ENCODE measurements at places on chromosomes 7 and 10.
A peak's percentile ranks its signal among the peaks of the same experiment; 100 is the strongest.

- no peak for DNase-seq
Measured at GRCh38 chr10:79407811-79408795, 37.3 kb downstream of the ZCCHC24 start.

- DNase-seq = no peak
Measured at GRCh38 chr7:64463636-64464375, 99.1 kb downstream of the ZNF680 start.

DNA sequence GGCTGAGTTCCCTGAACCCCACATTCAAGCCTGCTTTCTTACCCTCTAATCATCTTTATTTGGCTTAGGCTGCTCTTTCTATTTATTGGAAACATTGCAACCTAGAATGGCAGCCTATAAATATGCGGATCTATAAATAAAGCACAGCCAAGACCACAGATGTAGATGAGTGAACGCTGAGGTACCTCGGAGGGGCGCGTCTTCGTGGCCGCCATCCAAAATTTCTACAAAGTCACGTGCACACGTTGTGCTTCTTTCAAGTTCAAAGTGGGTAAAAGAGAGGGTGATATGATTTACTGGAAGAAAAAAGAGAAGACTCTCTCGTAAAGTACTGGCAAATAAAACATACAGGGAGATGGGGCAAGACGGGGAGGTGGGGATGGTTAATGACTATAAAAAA is 132.6 kb upstream of the RSU1 start:
- peak; percentile 51 for DNase-seq

DNA sequence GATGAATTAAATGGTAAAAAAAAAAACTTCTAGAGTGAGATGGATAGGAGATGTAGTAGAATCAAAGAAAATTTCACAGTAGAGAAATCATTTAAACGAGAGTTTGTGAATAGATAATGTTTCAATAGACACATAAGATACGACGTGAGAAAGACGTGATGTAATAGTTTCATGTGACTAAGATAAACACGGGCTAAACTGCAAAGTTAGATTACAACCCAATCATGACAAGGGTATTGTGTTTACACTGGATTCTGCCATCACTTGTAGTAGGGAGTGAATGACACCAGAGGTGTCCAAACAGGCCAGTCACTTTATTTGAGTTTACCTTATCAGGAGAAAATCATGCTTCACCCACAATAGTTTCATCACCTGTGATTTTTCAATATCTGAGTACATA is 21.6 kb downstream of the SEMA3D start:
- no peak for DNase-seq

GRCh38 chr10:49625411-49625810 is 11.6 kb downstream of the CHAT start:
- no peak for DNase-seq

DNA sequence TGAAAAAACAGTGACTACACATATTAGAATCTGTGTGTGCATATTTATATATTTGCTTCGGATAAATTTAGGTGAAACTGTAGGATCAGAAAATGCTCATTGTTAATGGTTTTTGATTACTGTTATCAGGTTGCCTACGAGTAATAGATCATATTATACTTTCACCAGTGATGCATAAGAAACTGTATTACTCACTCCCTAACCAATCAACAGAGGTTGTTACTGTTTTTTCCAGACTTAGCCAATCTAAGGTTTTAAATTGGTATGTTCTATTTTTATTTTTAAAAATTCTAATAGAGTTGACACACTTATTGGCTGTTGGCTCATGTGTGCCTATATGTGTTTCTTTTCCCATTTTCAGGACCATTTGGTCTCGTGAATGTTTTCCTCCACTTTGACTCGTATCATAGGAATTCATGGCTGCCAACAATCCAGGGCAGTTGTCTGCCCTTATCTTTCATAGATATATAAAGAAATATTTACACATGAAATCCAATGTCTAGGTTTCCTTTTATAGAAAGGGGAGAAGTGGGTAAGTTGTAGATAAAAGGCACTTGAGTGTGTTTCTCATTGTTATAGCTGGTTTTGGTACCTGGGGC is 59.2 kb downstream of the ANLN start:
- no peak for DNase-seq

- DNase-seq = no peak
Measured at GRCh38 chr7:112192236-112193154, 13.7 kb downstream of the DOCK4 start.

DNA sequence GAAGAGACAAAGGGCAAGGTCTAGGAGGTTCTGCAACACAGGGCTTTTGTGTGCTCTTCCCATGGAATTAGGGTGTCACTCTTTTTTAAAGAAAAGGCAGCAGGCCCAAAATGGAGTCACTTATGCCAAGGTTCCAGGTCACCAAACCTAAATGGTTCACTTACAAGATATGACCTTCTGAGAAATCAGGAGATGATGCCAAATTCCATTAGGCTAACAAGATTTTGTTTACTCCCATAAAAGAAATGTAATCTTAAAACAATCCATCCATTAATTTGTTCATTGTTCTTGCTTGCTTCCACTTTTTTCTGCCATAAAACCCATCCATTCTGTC is 158.1 kb downstream of the SNX13 start:
- DNase-seq = no peak

DNA sequence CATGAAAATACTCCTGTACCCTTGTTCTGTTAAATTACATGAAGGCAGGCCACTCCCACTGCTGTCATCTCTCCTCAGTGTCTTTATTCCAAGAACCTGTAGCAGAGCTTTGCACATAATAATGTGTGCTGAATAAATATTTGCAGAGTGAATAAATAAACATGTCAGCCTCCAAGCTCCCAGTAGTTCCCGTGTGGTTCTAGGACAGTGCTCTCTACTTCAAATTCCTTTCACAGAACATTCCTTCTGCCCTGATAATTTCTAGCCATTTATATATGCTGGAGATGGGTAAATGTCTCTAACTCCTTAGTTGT is 20.3 kb upstream of the HYAL4 start:
- no peak for DNase-seq

DNA sequence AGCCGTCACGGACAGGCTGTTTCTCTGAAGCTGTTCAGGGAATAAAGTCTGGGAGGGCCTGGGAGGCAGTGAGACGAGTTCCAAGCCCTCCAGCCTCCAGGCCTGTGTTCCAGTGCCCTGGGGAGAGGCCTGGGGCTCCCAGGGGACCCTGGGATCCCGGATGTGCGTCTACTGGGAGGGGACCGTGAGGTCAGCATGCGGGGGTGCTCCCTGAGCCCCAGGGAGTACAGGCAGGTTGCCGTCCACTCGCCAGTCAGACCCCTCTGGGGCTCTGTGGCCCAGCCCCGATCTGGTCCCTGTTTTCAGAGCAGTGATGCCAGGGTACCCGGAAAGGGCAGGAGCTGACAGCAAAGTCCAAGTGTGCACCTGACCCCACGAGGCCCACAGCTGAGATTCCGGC is 80.9 kb upstream of the DNAAF5 start:
- no peak for DNase-seq

DNA sequence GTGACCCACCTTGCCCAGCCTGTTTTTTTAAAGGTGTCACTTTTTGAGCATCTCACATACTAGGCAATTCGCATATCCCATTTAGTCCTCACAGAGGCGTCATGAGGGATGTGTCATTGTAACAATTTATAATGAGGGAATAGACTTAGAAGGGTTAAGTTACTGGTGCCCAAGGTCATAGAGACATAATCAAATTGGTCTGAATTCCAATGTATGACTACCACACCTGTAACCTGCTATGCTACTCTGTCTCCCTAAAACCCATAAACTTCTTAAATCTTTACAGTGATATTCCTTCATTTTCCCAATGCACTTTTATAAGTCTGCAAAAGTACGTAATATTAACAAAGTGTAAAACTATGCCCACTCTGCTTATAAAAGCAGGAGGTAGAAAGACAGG is 7.1 kb downstream of the ZMYND11 start:
- DNase-seq = no peak

- DNase-seq = peak; percentile 81
Measured at GRCh38 chr7:46391231-46392201, 470.4 kb upstream of the IGFBP3 start.

DNA sequence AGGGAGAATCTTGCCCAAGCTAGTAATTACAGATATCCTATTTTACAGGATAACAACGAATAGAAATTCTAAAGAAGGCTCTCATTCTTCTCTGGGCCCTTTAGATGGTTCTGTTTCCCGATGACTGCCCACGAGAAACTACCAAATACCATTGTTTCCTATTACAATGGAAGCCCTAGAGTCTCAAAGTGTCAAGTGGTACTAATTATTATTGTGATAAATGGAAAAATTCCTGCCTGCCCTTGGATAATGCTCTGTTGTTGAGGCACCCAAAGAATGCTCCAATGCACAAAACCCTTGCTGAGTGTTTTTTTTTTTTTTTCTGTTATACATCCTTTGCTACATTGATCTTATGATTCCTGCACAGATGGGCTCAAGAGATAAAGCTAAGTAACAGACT is 504.5 kb downstream of the XPNPEP1 start:
- no peak for DNase-seq

GRCh38 chr7:155763691-155764437 is 48.4 kb downstream of the SHH start:
- DNase-seq = peak; percentile 45

Data from fibroblast of skin of left quadriceps (primary cell).